ENCODE measurements at places on chromosomes 5 and 9. TPM values are rescaled to one million over a fixed set of nuclear protein-coding genes. Genes with fewer than 3 reads are reported as not detected.

SPATA31C1 gene
- not detected for total RNA-seq

DNA sequence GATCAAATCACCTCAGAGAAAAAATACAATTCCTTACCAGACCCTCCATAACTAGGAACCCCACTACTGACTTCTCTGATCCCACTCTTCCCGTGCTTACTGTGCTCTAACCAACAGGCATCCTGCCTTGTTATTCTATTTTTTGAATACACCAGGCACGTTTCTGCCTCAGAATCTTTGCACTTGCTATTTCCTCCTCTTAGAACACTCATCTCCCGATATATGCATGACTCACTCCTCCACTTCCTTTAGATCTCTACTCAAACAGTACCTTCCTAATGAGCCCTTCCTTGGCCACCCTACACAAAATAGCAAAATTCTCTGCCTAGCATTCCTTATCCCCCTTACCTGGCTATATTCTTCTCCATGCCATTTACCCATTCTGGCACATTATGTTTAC, 43.9 kb downstream of the MAPKAP1 start:
- no peak for DNase-seq
- H3K27me3 ChIP-seq = no peaks in the 10 kb centered on the region
- peaks cover 2% of the 10 kb centered on the region for H3K36me3 ChIP-seq
- no peaks in the 10 kb centered on the region for H3K4me1 ChIP-seq

- DNase-seq = no peak
- no peaks in the 10 kb centered on the region for H3K27me3 ChIP-seq
- H3K4me3 ChIP-seq = no peak overlapping the region
- H3K36me3 ChIP-seq = no peaks in the 10 kb centered on the region
Observed at GRCh38 chr9:76552751-76553455, 93.9 kb downstream of the GCNT1 start.

TCF7 gene
- 89.7 TPM for total RNA-seq

DNA sequence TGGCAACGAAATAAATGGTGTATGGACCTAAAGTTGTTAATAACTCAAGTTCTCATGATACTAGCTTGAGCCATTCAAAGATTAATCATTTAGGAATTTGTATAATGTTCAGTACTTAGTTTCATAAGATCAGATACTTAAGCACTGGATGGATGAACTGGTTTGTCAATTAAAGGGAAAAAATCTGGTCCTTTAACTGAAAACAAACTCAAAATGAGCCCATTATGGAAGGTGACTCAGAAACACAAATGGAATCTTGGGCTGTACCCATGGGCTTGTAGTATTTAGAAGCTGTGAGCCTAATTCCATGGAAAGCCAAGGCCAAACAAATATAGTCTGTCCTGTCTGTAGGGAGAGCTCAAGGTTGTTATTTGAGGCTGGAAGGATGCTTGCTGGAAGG, 27.6 kb upstream of the ADRB2 start:
- no peak overlapping the region for H3K4me3 ChIP-seq
- H3K27me3 ChIP-seq = no peaks in the 10 kb centered on the region
- no peak for DNase-seq
- H3K4me1 ChIP-seq = no peaks in the 10 kb centered on the region
- H3K36me3 ChIP-seq = no peaks in the 10 kb centered on the region

PCDHB4 gene
- not detected for total RNA-seq

- no peaks in the 10 kb centered on the region for H3K4me1 ChIP-seq
- no peak for DNase-seq
- no peak overlapping the region for H3K4me3 ChIP-seq
- H3K27me3 ChIP-seq = no peaks in the 10 kb centered on the region
- no peaks in the 10 kb centered on the region for H3K36me3 ChIP-seq
Observed at GRCh38 chr9:6218099-6218502, 2.5 kb downstream of the IL33 start.

LHX3 gene
- not detected for total RNA-seq

DNA sequence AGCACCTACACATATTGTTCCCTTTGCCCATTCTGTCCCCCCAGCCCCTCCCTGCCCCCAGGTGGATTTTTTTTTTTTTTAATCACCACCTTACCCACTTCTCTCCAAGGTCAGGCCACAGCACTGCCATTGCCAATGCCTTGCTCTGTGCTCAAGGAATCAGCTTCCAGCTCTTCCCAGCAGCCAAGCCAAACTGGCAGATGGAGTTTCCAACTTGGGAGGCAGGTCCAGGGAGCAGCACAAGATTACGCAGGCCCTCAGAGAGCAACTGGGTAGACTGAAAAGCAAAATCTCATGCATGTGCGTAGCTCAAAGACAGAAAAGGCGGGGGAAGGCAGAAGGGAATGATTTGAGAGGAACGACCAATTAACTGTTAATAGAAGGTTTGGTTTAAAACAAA, 15.1 kb downstream of the GRHPR start:
- no peak overlapping the region for H3K4me3 ChIP-seq
- no peak overlapping the region for H3K27ac ChIP-seq
- H3K27me3 ChIP-seq = no peaks in the 10 kb centered on the region
- peaks cover 48% of the 10 kb centered on the region for H3K36me3 ChIP-seq
- H3K4me1 ChIP-seq = no peaks in the 10 kb centered on the region
- DNase-seq = no peak

GRCh38 chr5:148953711-148954110, 109.2 kb downstream of the SH3TC2 start:
- no peak for DNase-seq
- no peaks in the 10 kb centered on the region for H3K4me1 ChIP-seq
- H3K27me3 ChIP-seq = no peaks in the 10 kb centered on the region

DNA sequence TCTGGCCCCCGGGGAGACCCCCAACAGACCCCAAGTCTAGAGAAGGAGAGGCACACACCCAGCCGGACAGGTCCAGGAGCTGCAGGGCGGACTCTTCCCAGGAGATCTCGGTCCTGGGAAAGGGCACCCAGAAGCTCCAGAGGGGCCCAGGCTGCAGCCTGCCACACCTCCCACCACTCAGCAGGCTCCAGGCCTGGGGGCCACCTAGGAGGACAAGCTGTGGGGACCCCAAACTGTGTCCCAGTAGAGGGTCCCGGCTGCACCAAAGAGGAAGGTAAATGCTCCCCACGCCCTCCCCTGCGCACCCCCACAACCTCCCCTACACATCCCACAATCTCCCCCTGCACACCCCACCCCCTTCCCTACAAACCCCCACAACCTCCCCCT, 48.5 kb downstream of the PLEKHG4B start:
- no peak overlapping the region for H3K27ac ChIP-seq
- no peaks in the 10 kb centered on the region for H3K36me3 ChIP-seq
- H3K4me3 ChIP-seq = no peak overlapping the region
- no peaks in the 10 kb centered on the region for H3K4me1 ChIP-seq
- DNase-seq = no peak

SPINK13 gene
- not detected for total RNA-seq
